ENCODE measurements at places on chromosomes 13 and 19. TPM values are rescaled to one million over a fixed set of nuclear protein-coding genes. Genes with fewer than 3 reads are reported as not detected.

Gene ADGRE2
- total RNA-seq, result 0.42 TPM

Gene SNRPA
- total RNA-seq, result 182 TPM

Gene GPC6
- not detected for total RNA-seq

GRCh38 chr19:613732-614567 is 19.4 kb downstream of the POLRMT start:
- H3K4me3 ChIP-seq, result no peak overlapping the region
- DNase-seq, result no peak
- peaks cover 20% of the 10 kb centered on the region for H3K36me3 ChIP-seq
- H3K4me1 ChIP-seq, result peaks cover 21% of the 10 kb centered on the region
- peak overlapping the region; percentile 60 for H3K27ac ChIP-seq
- no peaks in the 10 kb centered on the region for H3K27me3 ChIP-seq

GRCh38 chr13:22717036-22717435 is 463.7 kb upstream of the SGCG start:
- no peak overlapping the region for H3K4me3 ChIP-seq
- H3K27ac ChIP-seq, result no peak overlapping the region
- H3K4me1 ChIP-seq, result no peaks in the 10 kb centered on the region
- no peaks in the 10 kb centered on the region for H3K36me3 ChIP-seq
- no peaks in the 10 kb centered on the region for H3K27me3 ChIP-seq

DNA sequence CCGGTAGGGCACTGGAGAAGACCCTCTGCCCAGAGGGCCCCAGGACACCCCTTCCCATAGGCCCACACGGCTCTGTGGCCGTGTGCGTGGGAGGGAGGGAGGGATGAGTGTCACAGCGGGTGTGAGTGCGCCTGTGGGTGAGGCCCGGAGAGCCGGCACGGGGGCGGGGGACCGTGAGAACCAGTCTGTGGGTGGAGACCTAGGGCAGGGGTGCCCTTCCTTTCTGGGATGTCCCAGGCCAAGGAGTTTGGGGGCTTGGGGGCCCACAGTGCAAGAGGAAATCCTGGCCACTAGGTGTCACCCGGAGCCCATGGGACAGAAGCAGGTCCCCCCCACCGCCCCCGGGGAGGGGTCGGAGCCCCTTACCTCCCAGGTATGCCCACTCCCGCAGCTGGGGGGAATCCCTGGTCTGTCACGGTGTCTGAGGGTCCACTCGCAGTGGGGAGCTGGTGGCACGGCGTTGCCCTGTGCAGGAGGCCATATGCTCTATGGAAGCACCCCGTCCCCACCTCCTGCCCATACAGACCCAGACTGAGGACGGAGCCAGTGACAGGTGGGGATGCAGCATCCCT is 16.0 kb upstream of the SLC7A10 start:
- H3K4me3 ChIP-seq, result no peak overlapping the region
- H3K4me1 ChIP-seq, result no peaks in the 10 kb centered on the region
- no peaks in the 10 kb centered on the region for H3K27me3 ChIP-seq

DNA sequence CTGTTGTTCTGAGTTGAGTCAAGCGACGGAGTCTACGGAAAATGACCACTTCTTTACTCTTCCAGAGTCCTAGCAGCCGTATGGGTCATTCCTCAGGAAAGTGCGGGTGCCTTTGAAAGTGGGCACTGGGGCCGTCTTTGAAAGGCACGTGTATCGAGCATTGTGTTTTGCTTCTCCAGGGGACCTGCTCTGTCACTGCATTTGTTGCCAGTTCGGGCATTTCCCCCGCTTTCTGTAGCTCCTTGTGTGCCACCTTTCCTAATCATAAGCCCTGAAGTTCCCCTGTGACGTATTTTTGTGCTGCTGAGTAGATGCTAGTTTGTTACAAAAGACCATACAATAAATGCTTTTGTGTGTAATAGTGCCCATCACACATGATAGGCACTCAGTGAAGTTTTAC is 24.4 kb downstream of the SPATA13 start:
- H3K4me3 ChIP-seq, result no peak overlapping the region
- no peaks in the 10 kb centered on the region for H3K27me3 ChIP-seq
- DNase-seq, result no peak
- peaks cover 14% of the 10 kb centered on the region for H3K36me3 ChIP-seq

DNA sequence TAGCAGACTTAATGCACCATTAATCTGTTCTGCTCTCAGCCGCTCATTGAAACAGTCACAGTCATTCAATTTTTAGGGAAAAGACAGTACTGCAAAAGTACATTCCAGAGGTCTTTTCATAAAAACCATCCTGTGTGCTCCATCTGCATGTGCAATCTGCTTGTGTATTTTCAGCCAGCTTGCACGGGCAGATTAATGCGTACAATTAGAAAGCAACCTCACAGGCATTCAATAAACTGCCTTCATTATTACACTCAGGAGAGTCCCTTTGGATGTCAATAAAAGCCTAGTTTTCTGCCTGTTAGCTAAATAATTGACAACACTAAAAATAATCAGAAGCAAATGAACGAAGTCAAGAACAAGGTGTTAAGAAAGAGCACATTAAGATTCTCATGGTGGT is 41.9 kb downstream of the EPSTI1 start:
- no peak overlapping the region for H3K27ac ChIP-seq
- H3K27me3 ChIP-seq, result no peaks in the 10 kb centered on the region
- peaks cover 89% of the 10 kb centered on the region for H3K36me3 ChIP-seq
- H3K4me3 ChIP-seq, result no peak overlapping the region

DNA sequence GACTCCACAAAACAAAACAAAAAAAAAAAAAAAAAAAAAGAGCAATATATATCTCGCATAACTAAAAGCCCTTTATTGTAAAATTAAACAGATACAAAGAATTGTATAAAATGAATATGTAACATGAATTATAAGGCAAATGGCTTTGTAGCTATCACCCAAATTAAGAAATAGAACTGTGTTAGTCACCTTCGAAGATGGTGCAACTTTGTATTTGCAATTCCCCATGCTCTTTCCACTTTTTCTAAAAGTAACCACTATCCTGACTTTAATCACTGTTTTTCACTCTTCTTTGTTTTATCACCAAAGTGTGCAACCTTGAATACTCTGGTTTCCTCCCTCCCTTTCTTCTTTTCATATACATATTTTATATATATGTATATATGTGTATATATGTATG is 57.1 kb upstream of the HTR2A start:
- no peak for DNase-seq
- H3K27me3 ChIP-seq, result peaks cover 11% of the 10 kb centered on the region
- no peak overlapping the region for H3K4me3 ChIP-seq
- no peaks in the 10 kb centered on the region for H3K36me3 ChIP-seq
